ENCODE measurements at places on chromosomes 11 and 22.

DNA sequence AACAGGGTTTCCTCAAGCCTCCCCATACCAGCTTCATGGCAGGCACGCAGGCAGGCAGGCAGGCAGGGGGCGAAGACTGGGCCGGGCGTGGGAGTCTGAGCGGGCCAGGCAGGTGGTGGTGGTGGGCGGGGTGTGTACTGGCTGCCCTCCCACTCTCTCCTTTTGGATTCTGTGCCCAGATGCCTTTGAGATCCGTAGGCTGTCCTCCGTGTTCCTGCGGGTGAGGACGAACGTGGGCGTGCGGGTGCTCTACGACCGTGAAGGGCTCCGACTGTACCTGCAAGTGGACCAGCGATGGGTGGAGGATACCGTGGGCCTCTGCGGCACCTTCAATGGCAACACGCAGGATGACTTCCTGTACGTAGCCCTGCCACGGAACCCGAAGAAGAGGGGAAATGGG lies 23.0 kb downstream of the OTOG start:
- DNase-seq: no peak

DNA sequence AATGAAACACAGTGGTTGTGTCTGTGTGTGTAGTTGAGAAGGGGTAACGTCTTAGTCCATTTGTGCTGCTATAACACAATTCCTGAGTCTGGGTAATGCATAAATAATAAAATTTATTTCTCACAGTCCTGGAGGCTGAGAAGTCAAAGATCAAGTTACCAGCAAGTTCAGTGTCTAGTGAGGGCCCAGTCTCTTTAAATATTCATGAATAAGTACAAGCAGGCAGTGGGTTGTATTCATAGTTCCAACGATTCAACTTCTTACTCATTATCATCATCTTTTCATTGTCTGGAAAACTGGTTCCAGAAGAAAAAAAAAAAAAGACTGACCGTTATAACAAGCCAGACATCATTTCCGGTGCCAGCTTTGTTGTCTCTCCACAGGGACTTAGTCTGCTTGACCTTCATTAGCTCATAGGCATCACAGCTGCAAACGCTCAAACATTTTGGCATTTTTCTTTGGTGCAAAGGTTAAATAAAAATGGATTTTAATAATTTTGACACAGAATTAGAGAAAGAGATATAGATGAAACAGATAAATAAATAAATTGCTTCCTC lies 1297.5 kb downstream of the LRRC4C start:
- DNase-seq: no peak

- no peak for DNase-seq
These were observed 42.6 kb downstream of the FLRT1 start for GRCh38 chr11:64078284-64078683.

- DNase-seq: no peak
These were observed 1.5 kb upstream of the USP18 start for GRCh38 chr22:18148293-18148965.

- DNase-seq: no peak
These were observed 77.1 kb upstream of the PRR5 start for GRCh38 chr22:44624689-44625420.

GRCh38 chr11:95487391-95487790 lies 256.4 kb upstream of the SESN3 start:
- DNase-seq: no peak

GRCh38 chr11:57476757-57477506 lies 16.6 kb downstream of the RTN4RL2 start:
- peak; percentile 56 for DNase-seq

Data from Kasumi-1 (cell line).